ENCODE measurements at places on chromosomes 2 and 18. TPM values are rescaled to one million over a fixed set of nuclear protein-coding genes. Genes with fewer than 3 reads are reported as not detected.

The MC4R gene
- total RNA-seq = not detected

The CERKL gene
- total RNA-seq = 5.7 TPM

The TRABD2A gene
- total RNA-seq = not detected

The ASTL gene
- not detected for total RNA-seq

The RASGRP3 gene
- not detected for total RNA-seq

The RSAD2 gene
- not detected for total RNA-seq

The IKZF2 gene
- total RNA-seq = 1.8 TPM

DNA sequence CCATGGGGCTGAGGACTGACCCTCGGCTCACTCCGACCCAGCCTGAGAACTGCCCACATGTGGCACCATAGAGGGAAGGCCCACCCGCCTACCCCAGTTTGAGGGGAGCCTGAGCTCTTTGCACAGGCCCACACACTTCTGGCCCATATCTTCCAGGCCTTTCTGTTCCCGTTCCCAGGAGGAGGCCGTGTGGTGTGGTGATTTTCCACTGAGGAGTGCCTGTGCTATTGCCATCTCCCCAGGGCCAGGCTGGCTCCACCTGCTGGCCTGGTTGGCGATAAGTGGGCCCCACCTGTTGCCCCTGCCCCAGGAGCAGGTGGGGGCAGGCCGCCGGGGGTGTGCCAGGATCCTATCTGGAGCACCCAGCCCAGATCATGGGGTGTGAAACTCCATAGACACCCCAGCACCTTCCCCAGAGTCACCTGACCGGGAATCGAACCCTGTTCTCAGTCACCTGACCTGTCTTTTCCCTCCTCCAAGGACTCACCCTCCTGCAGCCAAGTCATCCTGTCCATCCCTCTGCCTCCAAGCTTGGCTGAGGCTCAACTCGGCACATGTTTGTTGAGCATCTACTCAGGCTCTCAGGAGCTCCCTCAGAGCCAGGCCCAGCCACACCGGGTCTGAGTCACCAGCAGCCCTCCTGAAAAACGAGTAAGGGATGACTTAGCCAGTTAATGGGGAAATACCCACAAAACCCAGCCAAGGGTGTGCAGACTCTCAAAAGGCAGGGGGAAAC is 120.1 kb downstream of the CYP26B1 start:
- H3K27me3 ChIP-seq = no peaks in the 10 kb centered on the region
- H3K36me3 ChIP-seq = peaks cover 3% of the 10 kb centered on the region
- H3K4me1 ChIP-seq = no peaks in the 10 kb centered on the region
- no peak overlapping the region for H3K27ac ChIP-seq

GRCh38 chr2:18745431-18746272 is 156.3 kb upstream of the NT5C1B start:
- H3K27ac ChIP-seq = no peak overlapping the region
- no peaks in the 10 kb centered on the region for H3K36me3 ChIP-seq
- DNase-seq = no peak
- peaks cover 2% of the 10 kb centered on the region for H3K27me3 ChIP-seq
- H3K4me1 ChIP-seq = no peaks in the 10 kb centered on the region

- no peak overlapping the region for H3K27ac ChIP-seq
- no peak for DNase-seq
- H3K4me3 ChIP-seq = no peak overlapping the region
- peaks cover under 1% of the 10 kb centered on the region for H3K36me3 ChIP-seq
- no peaks in the 10 kb centered on the region for H3K4me1 ChIP-seq
- H3K27me3 ChIP-seq = peaks cover 6% of the 10 kb centered on the region
Observed at GRCh38 chr18:46301081-46301480, 196.9 kb downstream of the HAUS1 start.

GRCh38 chr2:149738767-149739166 is 151.2 kb upstream of the MMADHC start:
- H3K27ac ChIP-seq = no peak overlapping the region
- H3K27me3 ChIP-seq = no peaks in the 10 kb centered on the region
- H3K36me3 ChIP-seq = no peaks in the 10 kb centered on the region
- no peak overlapping the region for H3K4me3 ChIP-seq
- no peak for DNase-seq

DNA sequence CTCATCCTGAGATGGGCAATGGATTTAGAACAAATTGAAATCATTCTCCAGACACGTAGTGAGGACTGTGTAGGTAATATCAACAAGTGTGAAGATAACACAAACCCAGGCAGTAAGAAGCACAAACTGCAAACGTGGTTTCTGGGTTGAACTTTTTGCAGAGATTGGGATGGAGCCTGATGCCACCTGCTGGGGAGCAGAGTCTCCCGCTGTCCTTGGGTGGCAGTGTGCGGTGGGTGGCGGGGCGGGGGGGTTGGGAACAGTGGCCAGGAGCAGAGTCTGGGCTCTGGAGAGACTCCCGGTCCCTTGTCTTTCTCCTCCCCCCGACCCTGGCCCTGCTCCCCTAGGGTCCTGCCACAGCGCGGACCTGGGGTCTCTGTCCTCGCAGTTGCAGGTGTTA is 19.5 kb downstream of the TRAF3IP1 start:
- no peaks in the 10 kb centered on the region for H3K36me3 ChIP-seq
- no peak for DNase-seq
- no peaks in the 10 kb centered on the region for H3K27me3 ChIP-seq
- no peaks in the 10 kb centered on the region for H3K4me1 ChIP-seq
- no peak overlapping the region for H3K4me3 ChIP-seq

DNA sequence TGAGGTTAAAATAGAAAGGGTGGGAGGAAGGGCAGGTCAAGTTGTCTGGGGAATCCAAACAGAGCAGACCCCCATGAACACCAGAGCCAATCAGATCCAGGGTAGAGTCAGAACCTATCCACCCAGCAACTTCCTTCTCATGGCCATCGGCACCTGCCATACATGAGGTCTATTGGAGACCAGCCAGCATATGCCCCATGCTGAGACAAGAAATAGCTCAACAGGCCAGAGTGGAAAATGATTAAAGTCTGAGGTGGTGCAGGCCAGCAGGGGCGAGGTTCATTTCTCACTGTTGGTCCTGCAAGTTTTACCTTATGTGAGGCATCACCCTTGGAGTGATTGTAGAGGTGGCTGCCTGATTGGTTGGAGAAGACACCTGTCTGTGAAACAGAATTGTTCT is 89.2 kb downstream of the LONRF2 start:
- no peaks in the 10 kb centered on the region for H3K36me3 ChIP-seq
- H3K4me1 ChIP-seq = peaks cover 15% of the 10 kb centered on the region
- DNase-seq = no peak
- no peak overlapping the region for H3K27ac ChIP-seq
- peaks cover 6% of the 10 kb centered on the region for H3K27me3 ChIP-seq

- no peaks in the 10 kb centered on the region for H3K36me3 ChIP-seq
- no peaks in the 10 kb centered on the region for H3K4me1 ChIP-seq
- no peak for DNase-seq
- no peak overlapping the region for H3K27ac ChIP-seq
- no peak overlapping the region for H3K4me3 ChIP-seq
- H3K27me3 ChIP-seq = no peaks in the 10 kb centered on the region
Observed at GRCh38 chr18:58820251-58820650, 44.4 kb upstream of the ZNF532 start.

GRCh38 chr2:166230024-166230723 is 102.4 kb upstream of the SCN1A start:
- H3K4me1 ChIP-seq = no peaks in the 10 kb centered on the region
- no peak overlapping the region for H3K4me3 ChIP-seq
- H3K36me3 ChIP-seq = no peaks in the 10 kb centered on the region
- no peak overlapping the region for H3K27ac ChIP-seq
- DNase-seq = no peak

DNA sequence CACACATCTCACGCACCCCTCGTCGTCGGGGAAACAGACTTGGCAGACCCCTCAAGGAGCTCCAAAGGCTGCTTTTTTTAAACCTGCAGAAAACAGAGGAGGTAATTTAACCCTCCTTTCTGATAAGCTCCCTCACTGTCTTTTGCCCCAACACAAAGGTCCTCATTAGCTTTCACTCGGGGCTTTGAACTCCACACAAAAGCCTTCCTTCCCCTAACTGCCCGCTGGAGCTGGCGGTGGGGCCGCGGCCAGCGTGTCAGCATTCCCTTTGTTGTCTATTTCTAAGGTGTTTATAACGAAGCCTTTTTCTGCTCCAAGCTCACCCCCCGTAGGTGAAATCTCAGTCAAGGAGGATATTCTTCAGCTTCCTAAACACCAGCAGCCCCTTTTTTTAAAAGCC is 43.5 kb upstream of the ID2 start:
- DNase-seq = no peak
- H3K27me3 ChIP-seq = peaks cover 9% of the 10 kb centered on the region
- H3K27ac ChIP-seq = no peak overlapping the region
- H3K4me1 ChIP-seq = peaks cover 19% of the 10 kb centered on the region
- no peaks in the 10 kb centered on the region for H3K36me3 ChIP-seq
- H3K4me3 ChIP-seq = no peak overlapping the region

- no peaks in the 10 kb centered on the region for H3K27me3 ChIP-seq
- no peak overlapping the region for H3K4me3 ChIP-seq
- peaks cover 7% of the 10 kb centered on the region for H3K36me3 ChIP-seq
- no peak overlapping the region for H3K27ac ChIP-seq
- H3K4me1 ChIP-seq = peaks cover 3% of the 10 kb centered on the region
Observed at GRCh38 chr18:56576826-56577573, 61.4 kb downstream of the TXNL1 start.

GRCh38 chr2:54465143-54465542 is 9.0 kb downstream of the SPTBN1 start:
- no peak for DNase-seq
- peaks cover 3% of the 10 kb centered on the region for H3K27me3 ChIP-seq
- no peaks in the 10 kb centered on the region for H3K36me3 ChIP-seq
- H3K27ac ChIP-seq = no peak overlapping the region
- H3K4me1 ChIP-seq = peaks cover 47% of the 10 kb centered on the region
- no peak overlapping the region for H3K4me3 ChIP-seq

- DNase-seq = peak; percentile 20
- H3K36me3 ChIP-seq = no peaks in the 10 kb centered on the region
- peak overlapping the region; percentile 95 for H3K27ac ChIP-seq
- peaks cover 9% of the 10 kb centered on the region for H3K27me3 ChIP-seq
- H3K4me1 ChIP-seq = peaks cover 51% of the 10 kb centered on the region
- H3K4me3 ChIP-seq = peak overlapping the region; percentile 67
Observed at GRCh38 chr18:42778445-42779042, 336.9 kb downstream of the RIT2 start.

GRCh38 chr2:88615822-88616221 is 11.4 kb downstream of the EIF2AK3 start:
- H3K36me3 ChIP-seq = no peaks in the 10 kb centered on the region
- peaks cover 10% of the 10 kb centered on the region for H3K4me1 ChIP-seq
- H3K27ac ChIP-seq = no peak overlapping the region

DNA sequence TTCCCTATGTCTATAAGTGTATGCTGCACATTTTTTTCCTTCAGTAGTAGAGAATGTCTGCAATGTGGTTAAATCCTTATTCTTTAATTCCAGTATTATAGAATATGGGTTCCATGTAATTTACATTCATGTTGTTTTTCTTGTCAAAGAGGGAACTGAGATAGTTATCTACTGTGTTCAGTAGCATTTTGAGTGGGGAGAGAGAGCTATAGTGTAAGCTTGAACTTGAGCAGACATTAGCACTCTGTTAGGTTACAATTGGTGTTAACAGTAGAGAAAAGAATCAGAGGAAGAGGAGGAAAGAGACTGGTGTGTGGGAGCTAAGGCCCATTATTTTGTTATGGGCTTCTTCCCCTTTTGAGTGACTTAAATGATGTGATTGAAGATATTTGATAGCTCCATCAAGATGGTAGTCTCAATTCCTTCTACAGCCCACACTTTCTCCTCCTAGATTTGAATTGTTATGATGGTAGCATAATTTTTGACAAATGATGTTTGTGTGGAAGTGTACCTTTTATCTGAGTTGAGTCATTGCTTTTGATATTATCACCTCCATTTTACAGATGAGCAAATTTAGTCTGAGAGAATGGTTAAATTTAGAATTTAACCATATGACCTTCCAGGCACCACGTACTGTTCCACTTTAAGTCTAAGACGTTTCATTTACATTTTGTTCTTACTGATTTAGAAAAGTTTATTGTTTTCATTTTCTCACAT is 71.3 kb downstream of the FMNL2 start:
- peaks cover 2% of the 10 kb centered on the region for H3K27me3 ChIP-seq
- peak overlapping the region; percentile 5 for H3K4me3 ChIP-seq
- no peak for DNase-seq
- H3K4me1 ChIP-seq = peaks cover 70% of the 10 kb centered on the region
- H3K36me3 ChIP-seq = no peaks in the 10 kb centered on the region

- H3K36me3 ChIP-seq = peaks cover 3% of the 10 kb centered on the region
- peaks cover 3% of the 10 kb centered on the region for H3K27me3 ChIP-seq
- peaks cover 2% of the 10 kb centered on the region for H3K4me1 ChIP-seq
- H3K27ac ChIP-seq = no peak overlapping the region
Observed at GRCh38 chr2:134722728-134723127, 3.9 kb upstream of the TMEM163 start.

GRCh38 chr2:128197059-128197458 is 106.1 kb downstream of the UGGT1 start:
- H3K4me1 ChIP-seq = no peaks in the 10 kb centered on the region
- H3K27me3 ChIP-seq = peaks cover 2% of the 10 kb centered on the region
- DNase-seq = no peak

DNA sequence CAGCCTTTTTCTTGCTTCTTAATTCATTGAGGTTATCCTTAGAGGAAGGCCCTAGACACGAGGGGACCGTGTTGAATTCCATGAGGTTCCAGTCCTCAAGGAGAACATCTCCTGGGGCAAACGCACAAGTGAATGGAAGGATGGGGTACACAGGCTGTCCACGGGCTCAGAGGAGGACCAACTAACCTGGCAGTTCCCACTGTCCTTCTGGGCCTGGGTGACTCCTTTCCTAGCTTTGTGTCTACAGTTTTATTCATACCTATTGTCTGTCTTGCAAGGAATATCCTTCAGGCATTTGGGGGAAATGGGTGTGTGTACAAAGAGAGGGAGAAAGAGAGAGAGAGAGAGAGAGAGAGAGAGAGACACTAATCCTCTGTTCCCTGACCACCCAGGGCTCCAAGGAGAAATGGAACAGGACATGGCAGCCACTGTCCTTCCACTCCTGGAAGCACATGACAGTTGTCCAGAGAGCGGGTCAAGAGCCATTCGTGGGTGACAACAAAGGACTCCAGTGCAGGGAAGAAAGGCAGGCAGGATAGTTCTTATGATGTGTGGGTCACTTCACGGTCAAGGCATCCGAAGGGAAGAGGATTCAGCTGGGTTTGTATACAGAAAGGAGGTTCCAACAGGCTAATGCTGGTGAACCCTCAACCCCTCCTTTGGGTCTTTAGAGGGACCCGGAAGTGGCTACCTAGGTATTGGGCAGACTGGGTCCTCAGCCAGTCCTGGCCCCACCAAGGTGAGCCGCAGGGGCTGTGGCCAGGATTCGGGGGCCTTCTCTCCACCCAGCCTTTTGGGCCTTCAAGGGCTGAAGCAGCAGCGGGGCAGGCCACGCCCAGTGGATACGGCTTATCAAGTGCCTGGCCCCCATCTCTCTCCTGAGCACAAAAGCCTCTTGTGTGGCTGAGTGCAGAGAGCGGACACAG is 150.6 kb downstream of the MYCN start:
- peaks cover 7% of the 10 kb centered on the region for H3K27me3 ChIP-seq
- no peak for DNase-seq
- H3K4me3 ChIP-seq = no peak overlapping the region
- peaks cover 3% of the 10 kb centered on the region for H3K4me1 ChIP-seq
- H3K27ac ChIP-seq = no peak overlapping the region
